MG63 (cell line): ENCODE measurements at places on chromosomes 3 and 15. TPM values are rescaled to one million over a fixed set of nuclear protein-coding genes. Genes with fewer than 3 reads are reported as not detected.

- DNase-seq = no peak
These were observed 533.4 kb downstream of the FOXP1 start for GRCh38 chr3:71050166-71050537.

- DNase-seq = peak; percentile 17
These were observed 304.8 kb upstream of the STAC start for GRCh38 chr3:36075491-36075890.

GRCh38 chr3:172803489-172803888 lies 53.0 kb downstream of the ECT2 start:
- no peak for DNase-seq

The RLBP1 gene
- total RNA-seq = not detected in 2 replicates

- DNase-seq = no peak
These were observed 272.2 kb upstream of the CFAP20DC start for GRCh38 chr3:59321881-59322540.
